ENCODE measurements at places on chromosomes 2 and 18.

- no peak for DNase-seq
Observed at GRCh38 chr2:241135737-241136136, 13.5 kb downstream of the PASK start.

GRCh38 chr2:60095903-60096302 is 457.6 kb downstream of the BCL11A start:
- no peak for DNase-seq

DNA sequence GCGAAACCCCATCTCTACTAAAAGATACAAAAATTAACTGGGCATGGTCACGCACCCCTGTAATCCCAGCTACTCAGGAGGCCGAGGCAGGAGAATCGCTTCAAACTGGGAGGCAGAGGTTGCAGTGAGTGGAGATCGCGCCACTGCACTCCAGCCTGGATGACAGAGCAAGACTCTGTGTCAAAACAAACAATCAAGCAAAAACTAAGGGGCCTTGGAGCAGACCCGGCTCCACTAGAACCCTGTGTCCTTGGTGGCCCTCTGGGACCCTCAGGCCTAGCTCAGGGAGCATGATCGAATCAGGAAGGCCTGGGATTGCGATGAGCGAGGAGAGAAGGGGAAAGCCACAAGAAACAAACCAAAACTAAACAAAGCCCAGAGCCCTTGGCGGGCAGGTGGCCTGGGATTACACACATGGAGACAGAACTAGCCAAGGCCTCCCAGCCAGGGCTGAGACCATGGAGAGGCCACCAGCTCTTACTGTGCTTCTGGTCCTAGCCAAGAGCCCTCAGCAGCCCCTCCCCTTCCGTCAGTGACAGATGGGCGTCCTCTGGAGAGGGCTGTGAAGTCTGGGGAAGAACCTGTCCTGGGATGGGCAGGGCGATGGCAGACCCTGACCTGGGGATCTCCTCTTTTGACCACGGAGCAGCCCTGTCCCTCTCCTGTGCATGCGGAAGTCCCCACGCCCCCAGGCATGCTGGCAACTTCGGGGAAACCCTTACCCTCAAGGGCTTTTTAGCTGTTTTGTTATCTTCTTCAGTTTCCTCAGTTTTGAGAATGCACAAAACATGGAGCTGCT is 27.4 kb upstream of the CATIP start:
- no peak for DNase-seq

DNA sequence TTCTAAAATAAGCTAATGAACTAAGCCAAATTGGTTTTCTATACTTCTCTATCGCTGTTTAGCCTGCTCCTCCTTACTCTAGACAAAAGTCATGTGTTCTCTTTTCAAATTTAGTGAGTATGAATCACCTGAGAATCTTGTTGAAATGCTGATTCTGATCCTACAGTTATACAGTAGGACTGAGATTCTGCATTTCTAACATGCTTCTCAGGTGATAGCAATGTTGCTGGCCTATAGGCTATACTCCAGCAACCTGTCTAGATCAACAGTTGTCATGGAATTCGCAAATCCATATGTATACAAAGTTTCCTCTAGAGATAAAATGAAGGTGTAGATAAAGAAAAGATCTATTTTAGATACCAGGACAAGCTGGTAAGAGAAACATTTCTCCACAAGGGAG is 62.9 kb downstream of the MEMO1 start:
- no peak for DNase-seq

All from activated CD4-positive, alpha-beta T cell treated with anti-CD3 and anti-CD28 coated beads, Interleukin-2, amount 50 U/mL, for 48 hours (primary cell).